ENCODE measurements at places on chromosomes 3 and 15.

DNA sequence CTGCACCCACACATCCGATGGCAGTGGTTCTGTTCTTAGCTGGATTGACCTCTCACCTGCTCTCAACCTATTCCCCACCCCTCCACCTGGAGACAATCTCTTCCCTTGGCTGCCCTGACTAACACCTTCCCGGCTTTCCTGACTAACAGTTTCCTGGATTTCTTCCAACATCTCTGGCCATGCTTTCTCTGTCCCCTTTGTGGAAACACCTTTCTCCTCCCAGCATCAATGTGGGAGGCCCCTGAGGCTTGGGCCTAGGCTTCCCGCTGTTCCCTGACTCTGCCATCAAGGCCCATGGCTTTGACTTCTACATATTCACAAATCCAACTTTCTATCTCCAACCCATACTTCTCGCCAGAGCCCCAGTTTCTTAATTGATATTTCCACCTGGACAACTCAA is 142.8 kb upstream of the ATP2B2 start:
- no peak for DNase-seq

GRCh38 chr3:16865335-16865734 is 19.4 kb upstream of the PLCL2 start:
- no peak for DNase-seq

- DNase-seq, result peak; percentile 84
These were observed 195.4 kb downstream of the OPA1 start for GRCh38 chr3:193788189-193788991.

DNA sequence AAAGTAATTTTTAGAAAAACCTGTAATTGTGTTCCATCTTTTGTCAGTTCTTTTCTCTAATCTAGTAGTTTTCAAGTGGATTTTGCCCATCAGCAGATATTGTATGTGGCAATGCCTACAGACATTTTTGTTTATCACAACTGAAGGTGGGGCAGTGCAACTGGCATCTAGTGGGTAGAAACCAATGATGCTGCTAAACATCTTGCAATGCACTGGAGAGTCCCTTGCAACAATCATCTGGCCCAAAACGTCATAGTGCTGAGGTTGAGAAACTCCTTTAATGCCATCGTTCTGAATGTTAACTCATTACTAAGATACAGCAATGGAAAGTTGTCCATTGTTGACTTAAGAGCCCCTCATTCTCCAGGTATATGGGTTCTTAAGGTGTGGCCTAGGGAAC is 80.1 kb downstream of the BTD start:
- no peak for DNase-seq

DNA sequence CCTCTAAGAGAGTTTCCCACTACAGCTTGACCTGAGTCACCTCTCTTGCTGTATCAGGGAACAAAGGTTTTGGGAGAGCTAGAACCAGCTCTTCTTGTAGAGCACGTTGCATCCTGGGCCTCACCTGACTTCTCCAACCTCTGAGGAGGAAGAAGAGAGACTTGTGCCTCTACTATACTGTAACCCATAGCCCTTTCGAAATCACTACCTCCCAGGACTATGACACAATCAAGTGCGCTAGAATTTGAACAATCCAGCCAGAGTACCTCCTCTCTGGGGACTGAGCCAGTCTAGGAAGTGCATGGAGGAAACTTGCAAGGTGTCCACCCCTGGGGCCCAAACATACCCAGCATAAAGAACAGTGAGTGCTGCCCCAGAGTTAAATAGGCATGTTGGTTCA is 192.8 kb upstream of the BHLHE40 start:
- DNase-seq, result no peak

- DNase-seq, result no peak
These were observed 64.4 kb upstream of the PHLDB2 start for GRCh38 chr3:111794711-111795110.

DNA sequence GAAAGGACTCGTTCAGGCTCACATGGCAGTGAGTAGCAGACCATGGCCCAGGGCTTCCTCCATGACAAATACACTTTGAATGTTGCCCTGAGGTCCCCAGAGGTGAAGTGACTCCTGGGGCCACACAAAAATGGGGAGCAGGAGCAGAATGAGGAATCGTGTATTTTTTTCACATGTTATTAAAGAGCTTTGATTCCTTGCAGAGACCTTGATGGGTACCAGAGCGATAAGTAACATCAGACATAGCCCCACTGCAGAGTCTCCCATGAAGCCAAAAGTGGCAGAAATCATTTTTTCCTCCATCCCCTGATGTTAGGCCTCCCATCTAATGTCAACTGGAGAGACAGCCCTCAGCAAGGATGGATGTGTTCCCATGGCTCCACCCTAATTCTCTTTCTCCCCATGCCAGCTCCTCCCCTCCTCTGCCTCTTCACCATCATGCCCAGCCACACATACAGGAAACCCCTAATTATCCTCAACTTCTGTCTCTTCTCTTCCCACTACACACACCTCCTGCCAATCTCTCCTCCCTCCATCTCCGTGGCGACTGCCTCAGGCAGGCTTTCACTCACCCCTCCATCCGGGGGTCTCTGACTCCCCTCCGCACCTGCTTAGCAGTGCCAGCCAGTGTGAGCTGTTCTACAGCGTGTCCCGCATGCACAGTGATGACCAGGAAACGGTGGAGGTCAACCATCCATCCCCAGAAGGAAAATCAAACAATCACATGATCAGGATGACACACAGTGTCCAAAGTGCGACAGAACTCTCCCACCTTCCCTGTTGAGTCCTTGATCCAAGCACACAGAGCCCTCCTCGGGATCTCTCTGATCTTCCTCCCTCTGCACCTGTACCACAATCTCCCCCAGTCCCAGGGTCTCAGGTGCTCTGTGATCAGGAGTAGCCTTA is 7.1 kb upstream of the SSUH2 start:
- DNase-seq, result peak; percentile 35

- no peak for DNase-seq
These were observed 61.9 kb downstream of the WHAMM start for GRCh38 chr15:82871358-82871757.

- DNase-seq, result no peak
These were observed 211.7 kb upstream of the MLF1 start for GRCh38 chr3:158359339-158359738.
